ENCODE measurements at places on chromosomes 4 and X.

- DNase-seq = no peak
- H3K27ac ChIP-seq = no peak overlapping the region
- H3K27me3 ChIP-seq = no peaks in the 10 kb centered on the region
Observed at GRCh38 chr4:101304916-101305315, 42.4 kb downstream of the PPP3CA start.

DNA sequence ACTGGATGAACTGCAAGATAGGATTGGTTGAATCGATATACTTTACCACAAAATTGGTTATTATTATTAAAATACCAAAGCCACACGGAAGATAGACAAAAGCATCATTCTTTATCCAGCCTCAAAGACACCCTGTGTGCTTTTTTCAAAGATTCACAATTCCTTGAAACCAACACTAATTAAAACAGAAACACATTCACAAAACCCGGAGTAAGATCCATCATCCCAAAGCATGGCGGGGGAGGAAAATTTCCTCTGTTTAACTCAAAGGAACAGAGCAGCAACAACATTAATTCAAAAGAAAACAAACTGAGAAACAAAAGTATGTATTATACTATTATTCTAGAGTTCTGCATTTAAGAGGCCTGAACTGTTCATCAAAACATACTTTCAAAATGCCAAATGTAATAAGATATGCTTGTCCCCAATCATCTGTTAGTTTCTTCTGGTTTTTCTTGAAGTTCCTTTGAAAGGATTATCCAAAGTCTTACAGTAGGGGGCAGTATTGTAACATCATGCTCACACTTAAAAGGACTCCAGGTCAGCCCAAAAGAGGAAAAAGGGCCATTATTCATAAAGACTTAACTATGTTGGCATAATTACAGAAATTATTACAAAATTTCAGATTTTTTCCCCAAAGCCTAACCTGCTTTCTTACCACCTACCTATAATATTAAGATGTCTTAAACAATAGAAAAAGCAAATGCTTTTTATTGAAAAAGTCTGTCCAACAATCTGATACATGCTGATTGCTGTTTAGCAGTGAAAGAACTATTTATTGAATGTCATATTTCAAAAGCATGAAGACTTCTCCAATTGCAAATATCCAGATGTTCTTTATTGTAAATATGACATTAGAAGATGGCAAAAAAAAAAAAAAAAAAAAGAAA lies 168.7 kb downstream of the SCFD2 start:
- DNase-seq = peak; percentile 63
- H3K4me3 ChIP-seq = no peak overlapping the region
- no peaks in the 10 kb centered on the region for H3K27me3 ChIP-seq
- no peaks in the 10 kb centered on the region for H3K4me1 ChIP-seq
- H3K36me3 ChIP-seq = no peaks in the 10 kb centered on the region

GRCh38 chr4:46032056-46032455 lies 91.8 kb downstream of the GABRG1 start:
- H3K27me3 ChIP-seq = no peaks in the 10 kb centered on the region
- H3K36me3 ChIP-seq = no peaks in the 10 kb centered on the region
- H3K4me1 ChIP-seq = no peaks in the 10 kb centered on the region
- H3K27ac ChIP-seq = no peak overlapping the region
- DNase-seq = no peak
- no peak overlapping the region for H3K4me3 ChIP-seq

DNA sequence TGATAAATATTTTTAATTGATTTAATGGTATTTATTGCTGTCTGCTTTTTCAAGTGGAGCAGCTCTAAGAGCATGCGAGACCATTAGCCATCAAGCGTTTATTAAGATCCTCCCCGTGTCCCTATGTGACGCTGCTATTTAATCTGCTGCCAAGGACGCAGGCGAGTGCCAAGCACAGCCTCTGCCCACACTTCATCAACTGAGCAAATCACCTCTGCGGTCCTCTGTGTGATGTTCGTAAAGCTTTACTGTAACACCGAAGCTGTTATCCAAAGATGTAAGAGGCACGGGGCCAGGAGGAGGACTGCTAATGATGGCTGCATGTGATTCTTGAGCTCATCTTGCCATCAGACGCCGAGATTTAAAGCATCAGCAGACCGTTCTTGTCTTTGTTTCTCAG lies 79.5 kb downstream of the STOX2 start:
- no peaks in the 10 kb centered on the region for H3K27me3 ChIP-seq
- H3K36me3 ChIP-seq = no peaks in the 10 kb centered on the region
- H3K4me3 ChIP-seq = no peak overlapping the region
- peaks cover 6% of the 10 kb centered on the region for H3K4me1 ChIP-seq

DNA sequence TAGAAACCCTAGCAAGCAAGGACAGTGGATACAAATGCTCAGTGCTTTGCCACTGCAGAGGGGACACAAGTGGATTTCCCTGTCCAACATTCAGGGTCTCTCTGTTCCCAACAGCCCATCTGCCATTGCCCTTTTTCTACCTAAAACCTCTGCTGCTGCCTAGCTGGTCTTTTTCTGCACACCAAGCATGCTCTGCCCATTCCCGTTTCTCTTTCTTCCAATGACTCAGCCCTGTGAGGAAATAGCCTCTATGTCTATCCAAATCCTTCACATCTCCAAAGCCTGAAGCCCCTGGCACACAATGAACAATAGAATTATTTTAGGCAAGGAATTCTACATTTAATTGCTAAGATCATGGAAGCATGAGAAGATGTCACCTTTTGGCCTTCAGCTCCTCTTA lies 5.7 kb upstream of the AMELX start:
- no peaks in the 10 kb centered on the region for H3K4me1 ChIP-seq
- no peak for DNase-seq
- H3K27me3 ChIP-seq = no peaks in the 10 kb centered on the region
- no peaks in the 10 kb centered on the region for H3K36me3 ChIP-seq
- no peak overlapping the region for H3K27ac ChIP-seq
- no peak overlapping the region for H3K4me3 ChIP-seq

Measured in thymus (tissue), 14 donors.